Left hindlimb (tissue), 1 donor: ENCODE measurements at places on chromosomes 11 and 22.

DNA sequence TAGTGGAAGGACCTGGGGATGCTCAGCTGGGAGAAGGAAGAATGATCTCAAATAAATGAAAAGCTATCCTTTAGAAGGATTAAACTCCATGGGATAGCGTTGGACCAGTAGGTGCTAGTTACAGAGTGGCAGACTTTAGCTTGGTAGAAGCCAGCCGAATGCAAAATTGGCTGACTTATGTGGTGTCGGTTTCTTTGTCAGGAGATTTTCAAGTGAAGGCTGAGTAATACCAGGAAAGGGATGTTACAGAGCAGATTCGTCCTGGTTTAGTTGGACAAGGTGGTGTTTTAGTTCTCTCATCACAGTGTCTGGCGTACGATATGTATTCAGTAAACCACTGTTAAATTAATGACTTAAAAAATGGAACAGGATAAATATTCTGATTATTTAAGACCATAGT, 26.0 kb downstream of the FDX1 start:
- DNase-seq: no peak

DNA sequence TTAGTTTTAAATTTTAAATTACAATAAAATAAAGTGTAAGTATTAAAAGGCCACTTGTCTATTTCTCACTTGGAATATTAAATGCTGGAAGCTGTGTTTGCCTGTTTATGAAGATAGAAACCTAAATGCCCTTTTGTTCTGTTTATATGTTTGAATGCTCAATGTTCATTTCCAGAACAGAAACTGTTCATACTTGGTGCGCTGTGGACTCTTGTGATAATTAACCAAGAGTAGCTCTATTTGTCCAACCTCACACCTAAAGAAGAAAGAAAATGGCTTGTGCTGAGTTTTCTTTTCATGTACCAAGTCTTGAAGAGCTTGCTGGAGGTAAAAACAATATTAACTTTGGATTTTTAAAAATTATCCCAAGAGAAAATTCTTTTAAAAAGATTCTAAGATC, 5.7 kb downstream of the C11orf54 start:
- no peak for DNase-seq

- DNase-seq: no peak
These were observed 57.2 kb downstream of the RPS6KA4 start for GRCh38 chr11:64415996-64416728.

- DNase-seq: no peak
These were observed 79.4 kb downstream of the TMPRSS5 start for GRCh38 chr11:113626736-113627135.

GRCh38 chr11:67505605-67506396, 638 bp upstream of the PITPNM1 start:
- DNase-seq: peak; percentile 84

DNA sequence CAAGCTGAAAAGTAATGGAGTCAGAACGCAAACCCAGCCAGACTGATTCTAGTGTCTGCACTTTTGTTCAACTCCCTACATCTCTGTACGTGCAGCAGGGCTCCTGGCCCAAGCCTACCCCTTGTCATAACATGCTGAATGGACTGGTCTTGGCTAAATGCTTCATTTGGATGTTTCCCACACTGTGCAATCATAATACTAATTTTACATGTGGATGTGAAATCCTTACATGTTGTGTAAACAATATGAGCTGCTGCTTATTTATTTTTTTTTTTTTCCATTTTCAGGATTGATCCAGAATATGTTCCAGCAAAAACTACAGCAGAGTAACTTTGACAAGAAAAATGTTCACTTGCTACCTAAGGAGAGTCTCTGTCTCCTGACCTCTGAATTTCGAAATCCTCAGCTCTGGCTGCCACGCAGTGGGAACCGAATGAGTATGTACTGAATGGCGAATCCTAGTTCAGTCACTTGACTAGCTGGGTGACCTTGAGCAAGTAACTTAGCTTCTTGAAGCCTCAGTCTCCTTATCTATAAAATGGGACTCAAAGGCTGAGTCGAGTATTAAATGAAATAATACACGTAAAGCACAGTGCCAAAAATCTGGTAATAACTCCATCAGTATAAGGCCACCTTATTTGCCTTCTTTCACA, 133.4 kb downstream of the EHF start:
- no peak for DNase-seq

GRCh38 chr11:83093634-83094033, 21.9 kb upstream of the RAB30 start:
- no peak for DNase-seq

- DNase-seq: no peak
These were observed 11.0 kb upstream of the MED17 start for GRCh38 chr11:93773045-93773477.

DNA sequence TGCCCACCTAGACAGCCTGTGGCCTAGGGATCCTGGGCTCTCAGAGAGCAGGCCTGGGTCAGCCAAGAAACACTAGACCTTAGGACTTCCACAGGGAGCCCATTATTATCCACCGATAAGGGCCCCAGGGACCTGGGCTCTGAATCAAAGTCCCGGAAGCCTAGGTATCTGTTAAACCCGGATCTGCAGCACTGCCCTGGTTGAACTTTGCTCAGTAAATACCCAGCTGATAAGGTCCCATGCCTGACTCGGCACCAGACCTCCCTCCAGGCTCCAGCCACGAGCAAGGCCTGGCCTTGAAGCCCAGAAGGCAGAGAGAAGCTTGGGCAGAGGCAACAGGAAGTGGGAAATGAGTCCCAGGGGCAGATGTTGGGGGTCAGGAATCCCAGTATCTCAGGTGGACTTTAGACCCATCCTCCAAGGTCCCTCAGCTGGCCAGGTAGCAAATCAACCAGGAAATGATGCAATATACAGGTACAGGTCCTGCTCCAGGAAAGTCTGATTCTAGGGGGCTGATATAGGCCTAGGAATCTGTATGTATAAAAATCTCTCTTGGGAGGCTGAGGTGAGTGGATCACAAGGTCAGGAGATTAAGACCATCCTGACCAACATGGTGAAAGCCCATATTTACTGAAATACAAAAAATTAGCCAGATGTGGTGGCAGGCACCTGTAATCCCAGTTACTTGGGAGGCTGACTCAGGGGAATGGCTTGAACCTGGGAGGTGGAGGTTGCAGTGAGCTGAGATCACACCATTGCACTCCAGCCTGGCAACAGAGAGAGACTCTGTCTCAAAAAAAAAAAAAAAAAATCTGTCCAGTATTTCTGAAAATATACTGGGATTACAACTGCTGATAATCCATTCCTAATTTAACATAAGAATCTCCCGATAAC, 18.7 kb downstream of the POU2AF1 start:
- DNase-seq: no peak
